HTR-8/SVneo (cell line): ENCODE measurements at places on chromosomes 6 and 20.

DNA sequence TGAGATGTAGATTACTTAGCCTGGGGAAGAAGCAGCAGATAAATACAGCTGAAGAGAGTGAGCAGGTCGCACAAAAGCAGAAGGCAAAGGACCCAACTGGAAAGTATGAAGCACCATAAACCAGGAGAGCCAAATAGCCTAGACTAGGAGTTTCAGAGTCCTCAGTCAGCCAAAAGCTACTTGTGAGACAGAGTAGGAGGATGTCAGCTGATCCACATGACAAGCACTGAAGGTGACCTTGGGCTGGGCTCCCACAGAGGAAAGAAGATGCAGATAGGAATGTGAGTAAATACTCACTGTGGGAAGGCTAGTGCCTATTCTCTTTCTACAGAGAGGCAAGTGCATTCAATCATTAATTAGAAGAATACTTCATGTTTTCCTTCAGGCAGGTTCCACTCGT is 274.0 kb upstream of the POU3F2 start:
- no peak for DNase-seq

DNA sequence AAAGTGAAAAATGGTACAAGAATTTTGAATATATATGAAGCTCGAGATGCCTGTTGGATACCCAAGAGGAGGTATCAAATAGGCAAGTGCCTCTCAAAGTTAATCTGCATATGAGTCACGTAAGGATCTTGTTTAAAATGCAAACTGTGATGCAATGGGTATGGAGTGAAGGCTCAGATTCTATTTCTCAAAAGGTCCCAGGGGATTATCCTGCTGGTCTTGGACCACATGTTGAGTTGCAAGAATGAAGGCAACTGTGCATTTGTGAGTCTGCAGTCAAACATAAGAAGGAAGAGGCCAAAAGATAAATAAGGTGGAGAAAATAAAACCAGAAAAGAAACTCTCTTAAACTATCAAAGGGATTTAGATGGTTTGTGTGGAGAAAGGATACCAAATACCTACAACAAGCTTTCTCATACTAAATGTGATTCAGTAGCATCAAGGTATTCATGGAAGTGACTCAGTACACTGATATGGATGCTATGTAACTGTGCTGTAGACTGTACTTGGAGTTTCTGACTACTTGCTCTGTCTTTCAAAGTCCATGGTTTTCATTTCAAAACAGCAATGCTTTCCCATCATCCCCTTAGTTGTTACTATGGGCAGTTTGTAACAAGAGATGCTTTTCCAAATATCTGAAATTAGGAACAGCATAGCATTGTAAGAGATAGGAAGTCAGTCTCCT is 106.3 kb downstream of the GFRAL start:
- no peak for DNase-seq

DNA sequence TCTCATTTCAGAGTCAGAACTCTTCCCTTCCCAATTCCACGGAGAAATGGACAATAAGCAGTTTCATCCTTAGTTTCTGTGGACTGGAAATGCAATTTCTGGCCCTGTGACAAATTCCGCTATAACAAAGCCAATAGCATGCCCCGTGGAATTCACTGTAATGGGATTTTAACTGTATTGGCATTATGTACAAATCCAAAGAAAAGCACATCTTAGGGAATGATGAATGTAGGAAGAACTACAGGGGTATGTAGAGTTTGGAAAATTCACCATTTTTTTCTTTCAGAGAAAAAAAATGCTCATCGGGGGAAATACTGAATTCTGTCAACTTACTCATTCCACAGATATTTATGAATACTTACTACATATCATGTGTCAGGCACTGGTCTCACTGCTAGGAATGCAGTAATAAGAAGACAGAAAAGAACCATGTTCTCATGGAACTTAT is 43.5 kb downstream of the KIF6 start:
- no peak for DNase-seq

- DNase-seq: no peak
These were observed 256.3 kb downstream of the ERMARD start for GRCh38 chr6:170007468-170008293.

DNA sequence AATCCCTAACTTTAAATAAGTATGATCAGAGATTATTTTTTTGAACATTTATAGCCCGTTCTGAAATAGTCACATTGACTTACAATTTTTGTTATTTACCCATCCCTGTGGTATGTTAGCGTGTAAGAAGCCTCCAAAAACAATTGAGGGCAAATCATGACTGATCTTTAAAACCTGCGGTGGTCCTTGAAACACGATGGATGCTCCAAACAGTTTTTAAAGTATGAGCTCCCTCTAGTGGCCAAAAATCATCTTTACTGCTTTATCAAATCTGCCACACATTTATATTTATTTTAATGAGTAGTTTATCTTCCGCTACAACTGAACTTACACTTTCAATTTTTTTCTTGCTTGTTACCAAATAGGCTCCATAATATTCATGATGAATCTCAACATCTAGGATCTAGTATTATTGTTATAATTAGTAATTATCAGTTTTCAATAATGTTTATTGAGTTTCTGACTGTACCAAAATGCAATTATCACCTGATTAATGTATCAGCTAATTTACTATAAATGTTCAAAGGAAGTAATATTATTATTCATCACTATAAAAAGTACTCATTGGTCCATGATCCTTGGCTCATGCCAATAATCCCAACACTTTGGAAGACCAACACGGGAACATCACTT is 52.2 kb downstream of the MARCKS start:
- peak; percentile 63 for DNase-seq

DNA sequence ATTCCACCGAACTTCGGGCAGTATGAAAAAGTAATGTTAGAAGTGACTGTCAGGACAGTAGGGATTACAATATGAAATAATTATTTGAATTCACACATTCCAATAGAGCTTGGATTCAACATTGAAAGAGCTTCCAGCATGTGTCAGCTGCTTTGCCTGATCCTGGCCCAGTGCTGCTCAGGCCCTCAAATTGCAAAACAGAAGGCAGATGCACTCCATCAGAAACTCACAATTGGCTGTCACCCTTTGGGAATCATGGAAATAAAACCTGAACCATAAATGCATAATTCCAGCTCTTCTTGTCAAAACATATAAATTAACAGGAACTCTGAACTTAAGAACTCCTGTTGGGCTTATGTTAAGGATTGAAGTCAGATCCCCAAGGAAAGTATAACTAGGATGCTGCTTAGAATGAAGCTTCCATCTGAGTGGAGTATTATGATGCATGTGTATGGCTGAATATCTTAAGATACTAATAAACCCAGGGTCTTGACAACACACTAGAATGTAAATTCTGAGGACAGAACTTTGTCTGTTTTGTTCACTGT is 1.8 kb upstream of the NDUFAF4 start:
- DNase-seq: no peak

DNA sequence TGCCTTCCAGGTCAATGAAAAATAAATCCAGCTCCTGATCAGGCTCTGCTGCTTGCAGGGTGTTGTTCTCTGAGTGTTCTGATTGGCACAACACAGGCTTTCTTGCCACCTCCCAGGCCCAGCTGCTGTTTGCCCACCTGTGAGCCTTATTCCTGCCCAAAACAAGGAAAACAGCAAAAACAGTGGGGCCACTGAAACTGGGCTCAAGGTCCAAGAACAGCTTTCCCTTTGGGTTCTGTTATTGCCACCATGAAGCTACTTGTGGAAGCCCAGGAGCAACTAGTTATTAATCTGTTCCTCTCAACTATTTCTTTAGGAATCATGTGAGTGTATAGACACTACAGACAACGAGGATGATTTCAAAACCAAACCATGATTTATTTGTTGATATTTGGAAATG is 159.1 kb downstream of the PLCB1 start:
- no peak for DNase-seq

GRCh38 chr20:22757424-22758183 is 173.2 kb upstream of the FOXA2 start:
- DNase-seq: no peak

DNA sequence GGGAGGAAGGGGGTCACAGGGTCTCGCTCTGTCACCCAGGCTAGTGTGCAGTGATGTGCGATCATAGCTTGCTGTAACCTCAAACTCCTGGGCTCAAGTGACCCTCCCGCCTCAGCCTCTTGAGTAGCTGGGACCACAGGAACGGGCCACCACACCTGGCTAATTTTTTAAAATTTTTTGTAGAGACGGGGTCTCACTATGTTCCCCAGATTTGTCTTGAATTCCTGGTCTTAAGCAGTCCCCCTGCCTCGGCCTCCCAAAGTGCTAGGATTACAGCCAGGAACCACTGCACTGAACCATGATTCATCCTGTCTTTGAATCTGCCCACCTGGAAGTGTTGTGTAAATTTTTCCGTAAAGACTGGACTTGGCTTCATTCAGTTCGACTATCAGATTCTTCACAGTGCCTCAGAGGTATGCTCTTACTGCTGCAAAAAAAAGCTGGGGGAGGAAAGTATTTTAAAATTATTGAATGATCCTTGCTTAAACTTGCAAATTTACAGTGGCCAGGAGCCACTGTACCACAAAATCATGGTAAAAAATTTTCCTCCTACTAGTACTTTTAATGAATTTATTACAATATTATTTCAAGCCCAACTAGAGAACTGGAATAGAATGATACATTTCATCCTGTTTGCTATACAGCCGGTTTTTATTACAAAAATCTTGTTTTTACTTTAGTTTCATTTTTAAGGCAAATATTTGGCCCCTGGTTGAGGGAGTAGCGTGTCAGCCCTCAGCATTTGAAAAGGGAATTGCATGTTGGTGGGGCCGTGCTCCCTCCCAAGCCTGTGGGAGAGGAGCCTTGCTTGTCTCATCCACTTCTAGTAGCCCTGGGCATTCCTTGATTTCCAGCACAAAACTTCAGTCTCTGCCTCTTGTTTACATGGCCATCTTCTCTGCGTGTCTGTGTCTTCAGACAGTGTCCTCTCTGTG is 202.5 kb upstream of the SGK1 start:
- no peak for DNase-seq

DNA sequence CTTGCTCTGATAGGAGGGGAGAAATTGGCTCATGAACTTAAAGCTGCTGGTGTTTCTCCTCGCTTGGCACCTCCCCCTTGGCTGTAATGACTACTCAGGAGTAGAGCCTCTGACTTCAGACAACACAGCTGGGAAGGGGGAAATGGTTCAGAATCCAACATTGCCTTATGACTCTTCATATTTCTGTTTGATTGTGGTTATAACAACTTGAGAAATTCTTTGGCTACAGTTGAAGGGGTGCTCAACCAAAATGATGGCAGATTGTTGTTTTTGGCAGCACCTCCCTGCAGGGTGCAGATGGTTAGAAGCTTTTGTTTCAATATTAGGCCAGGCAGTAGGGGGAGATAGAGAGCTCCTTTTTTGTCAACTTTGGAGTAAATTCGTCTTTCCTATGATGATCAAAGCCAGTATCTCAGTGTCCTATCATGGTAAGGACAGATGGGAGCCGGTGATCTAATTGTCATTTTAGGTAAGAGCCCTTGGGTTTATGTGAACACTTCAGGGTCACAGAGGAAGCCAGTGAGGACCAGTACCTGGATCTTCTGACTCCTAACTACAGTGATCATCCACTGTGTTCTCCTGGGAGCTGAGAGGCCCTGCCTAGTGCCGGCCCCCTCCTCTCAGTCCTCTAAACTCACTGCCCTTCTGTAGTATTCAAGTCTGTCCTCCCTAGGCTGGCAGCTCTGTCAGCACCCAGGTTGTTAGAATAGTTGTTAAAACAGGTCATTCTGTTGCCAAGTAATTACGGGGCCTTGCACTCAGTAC is 39.9 kb downstream of the RPRD1B start:
- peak; percentile 84 for DNase-seq

GRCh38 chr6:139732451-139732850 is 358.0 kb upstream of the CITED2 start:
- DNase-seq: no peak

DNA sequence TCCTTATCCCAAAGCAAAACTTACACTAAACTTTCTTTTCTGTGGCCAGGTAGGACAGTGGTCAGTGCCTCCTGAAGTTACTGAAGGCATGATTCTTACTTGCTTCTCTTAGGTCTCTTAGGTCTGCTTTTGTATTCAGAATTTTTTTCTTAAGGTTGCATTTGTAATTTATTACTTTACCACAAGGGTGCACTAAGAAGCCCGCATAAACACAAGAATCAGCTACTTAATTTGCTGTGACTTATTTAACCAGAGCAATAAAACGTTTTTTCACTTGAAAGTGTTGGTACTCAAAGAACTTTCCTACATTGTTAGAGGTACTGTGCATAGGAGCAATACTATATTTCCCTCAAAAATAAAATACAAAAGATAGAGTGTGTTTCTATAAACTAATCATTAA is 75.4 kb upstream of the LAMA2 start:
- peak; percentile 2 for DNase-seq

- DNase-seq: no peak
These were observed 73.1 kb downstream of the PTCHD4 start for GRCh38 chr6:48037946-48038345.

DNA sequence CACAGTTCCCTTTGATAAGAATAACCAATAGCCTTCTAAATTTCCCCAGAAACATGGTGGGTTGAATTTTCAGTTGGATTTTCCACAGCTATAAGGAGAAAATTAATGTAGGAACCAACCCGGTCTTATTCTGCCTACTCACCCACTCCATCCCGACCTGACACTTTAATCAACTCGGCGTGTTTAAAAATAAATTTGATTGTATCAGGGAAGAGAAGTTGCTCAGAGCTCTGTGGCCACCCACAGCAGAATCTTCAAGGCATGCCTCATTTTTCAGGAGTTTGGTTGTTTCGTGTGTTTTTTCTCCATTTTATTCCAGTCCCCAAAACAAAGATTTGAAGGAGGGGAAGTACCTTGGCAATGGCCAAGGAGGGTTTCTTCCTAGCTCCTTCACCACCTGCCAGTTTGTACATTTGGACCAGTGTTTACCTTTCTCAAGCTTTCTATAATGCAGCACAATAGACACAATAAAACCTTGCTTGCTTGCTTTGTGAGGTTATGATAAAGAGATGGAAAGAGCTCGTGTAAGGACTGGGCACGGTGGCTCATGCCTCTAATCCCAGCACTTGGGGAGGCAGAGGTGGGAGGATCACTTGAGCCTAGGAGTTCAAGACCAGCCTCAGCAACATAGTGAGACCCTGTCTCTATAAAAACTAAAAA is 297.2 kb upstream of the JARID2 start:
- no peak for DNase-seq

GRCh38 chr6:107699254-107699653 is 124.9 kb downstream of the SCML4 start:
- no peak for DNase-seq

DNA sequence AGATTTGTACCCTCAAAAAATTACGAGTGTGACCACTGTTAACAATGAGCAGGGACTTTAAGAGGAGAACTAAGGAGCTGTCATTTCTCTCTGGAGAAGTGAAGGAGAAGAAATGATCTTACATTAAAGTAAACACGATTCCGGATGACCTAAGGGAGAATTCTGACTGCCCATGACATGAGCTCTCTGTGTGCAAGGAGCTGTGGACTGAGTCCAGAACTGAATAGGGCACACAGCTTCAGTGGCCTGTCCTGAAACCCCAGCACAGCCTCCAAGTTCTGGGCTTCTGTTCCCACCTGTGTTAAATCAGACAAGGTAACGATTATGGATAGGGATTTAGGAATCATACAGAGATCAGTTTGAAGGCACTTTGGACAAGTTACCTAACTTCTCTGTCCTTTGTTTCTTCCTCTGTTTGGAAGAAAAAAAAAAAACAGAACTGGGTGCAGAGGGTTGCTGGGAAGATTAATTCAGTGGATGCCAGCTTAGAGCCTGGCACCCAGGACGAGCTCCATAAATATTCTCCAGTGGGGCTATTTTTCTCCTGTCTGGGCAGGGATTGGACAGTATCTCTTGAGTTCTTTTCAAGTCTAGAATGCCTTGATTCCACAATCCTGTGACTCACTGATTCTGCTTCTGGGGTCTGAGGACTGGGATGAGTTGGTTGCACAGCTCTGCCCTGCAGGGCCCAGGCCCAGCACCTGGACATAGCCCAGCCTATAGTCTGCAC is 65.7 kb downstream of the MRPL14 start:
- DNase-seq: no peak
